ENCODE measurements at places on chromosomes 13 and 19.

DNA sequence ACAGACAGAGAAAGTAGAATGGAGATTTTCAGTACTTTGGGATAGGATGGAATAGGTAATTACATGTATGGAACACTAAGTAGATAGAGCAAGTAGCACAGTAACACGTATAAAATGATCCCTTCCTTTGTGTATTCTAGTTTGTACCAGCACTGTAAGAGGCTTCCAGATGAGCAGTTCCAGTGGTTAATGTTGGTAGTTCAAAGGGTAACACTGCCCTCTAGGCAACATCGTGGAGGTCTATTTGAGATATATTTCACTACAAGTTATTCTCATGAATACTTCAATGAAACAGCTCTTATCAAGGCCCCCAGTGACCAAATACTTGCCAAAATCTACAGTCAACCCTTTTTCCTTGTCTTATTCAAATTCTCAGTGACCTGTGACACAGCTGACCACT lies 13.5 kb upstream of the ZNF563 start:
- H3K4me1 ChIP-seq: no peaks in the 10 kb centered on the region
- H3K36me3 ChIP-seq: peaks cover 30% of the 10 kb centered on the region
- H3K27me3 ChIP-seq: no peaks in the 10 kb centered on the region
- H3K27ac ChIP-seq: no peak overlapping the region
- peak; percentile 3 for DNase-seq

GRCh38 chr13:70644052-70644451 lies 535.8 kb upstream of the KLHL1 start:
- H3K36me3 ChIP-seq: no peaks in the 10 kb centered on the region
- H3K27ac ChIP-seq: no peak overlapping the region
- H3K4me3 ChIP-seq: no peak overlapping the region
- DNase-seq: no peak
- no peaks in the 10 kb centered on the region for H3K4me1 ChIP-seq

DNA sequence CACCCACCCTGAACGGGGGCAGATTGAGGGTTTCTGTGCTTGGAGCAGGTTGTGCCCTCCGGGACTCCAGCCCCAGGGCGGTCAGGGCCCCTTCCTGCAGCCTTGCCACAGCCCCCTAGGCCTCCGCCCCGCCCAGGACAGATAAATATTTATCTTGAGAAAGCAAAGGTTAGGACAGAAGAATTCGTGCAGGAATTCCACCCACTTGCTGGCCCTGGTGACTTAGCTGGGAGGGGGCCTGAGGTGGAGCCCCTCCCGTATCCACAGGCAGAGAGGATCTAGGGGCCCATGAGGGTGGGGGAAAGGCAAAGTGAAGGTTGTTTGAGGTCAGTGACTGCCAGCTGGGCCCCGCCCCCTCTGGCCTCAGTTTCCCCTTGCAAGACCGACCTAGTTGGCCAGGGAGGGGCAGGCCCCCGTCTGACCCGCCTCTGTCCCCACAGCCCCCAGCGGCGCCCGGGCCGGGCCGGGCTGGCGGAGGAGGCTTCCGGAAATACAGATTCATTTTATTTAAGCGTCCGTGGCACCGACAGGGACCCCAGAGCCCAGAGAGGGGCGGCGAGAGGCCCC lies 5.2 kb downstream of the MIDN start:
- peaks cover 14% of the 10 kb centered on the region for H3K4me1 ChIP-seq
- peak overlapping the region; percentile 55 for H3K27ac ChIP-seq
- no peak overlapping the region for H3K4me3 ChIP-seq
- no peak for DNase-seq
- H3K36me3 ChIP-seq: peaks cover 19% of the 10 kb centered on the region

- no peaks in the 10 kb centered on the region for H3K27me3 ChIP-seq
- no peak for DNase-seq
- H3K27ac ChIP-seq: no peak overlapping the region
- H3K4me3 ChIP-seq: no peak overlapping the region
- no peaks in the 10 kb centered on the region for H3K36me3 ChIP-seq
Observed at GRCh38 chr13:113129921-113130750, 7.5 kb downstream of the F10 start.
